ENCODE measurements at places on chromosomes 4 and X.

DNA sequence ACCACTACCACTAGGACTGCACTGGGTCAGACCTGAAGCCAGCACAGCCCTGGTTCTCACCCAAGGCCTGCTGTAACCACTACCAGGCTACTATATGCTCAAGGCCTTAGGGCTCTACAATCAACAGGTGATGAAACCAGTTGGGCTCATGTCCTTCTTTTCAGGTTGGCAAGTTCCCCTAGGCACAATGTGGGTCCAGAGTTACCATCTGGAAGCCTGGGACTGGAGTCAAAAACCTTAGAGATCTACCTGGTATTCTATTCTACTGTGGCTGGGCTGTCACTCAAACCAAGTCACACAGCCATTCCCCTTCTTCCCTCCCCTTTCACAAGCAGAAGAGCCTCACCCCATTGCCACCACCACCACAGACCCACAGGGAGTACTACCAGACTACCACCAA is 175.6 kb downstream of the RELL1 start:
- no peak for DNase-seq

- no peak for DNase-seq
These were observed 789.0 kb downstream of the TECRL start for GRCh38 chr4:63620271-63620670.

GRCh38 chr4:105145156-105145902 is 1.3 kb upstream of the TET2 start:
- DNase-seq, result no peak

GRCh38 chr4:5891563-5892322 is 1.1 kb downstream of the CRMP1 start:
- no peak for DNase-seq

DNA sequence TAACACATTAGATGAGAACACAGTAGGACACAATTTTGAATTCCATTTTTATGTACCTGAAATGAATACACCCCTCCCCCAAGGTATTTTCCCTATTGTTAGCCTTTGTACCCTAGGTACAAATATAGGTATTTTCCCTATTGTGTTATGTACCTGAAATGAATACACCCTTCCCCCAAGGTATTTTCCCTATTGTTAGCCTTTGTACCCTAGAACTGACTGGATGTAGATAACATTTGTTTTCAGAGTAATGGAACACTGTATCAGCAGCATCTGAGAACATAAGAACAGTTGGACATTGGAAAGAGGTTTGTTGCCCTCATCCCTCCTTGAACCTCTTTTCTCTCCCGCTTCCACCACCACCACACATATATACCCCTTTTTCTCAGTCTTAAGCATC is 37.6 kb downstream of the YIPF6 start:
- no peak for DNase-seq

- DNase-seq, result peak; percentile 84
These were observed 6.4 kb upstream of the ZNF674 start for GRCh38 chrX:46551494-46552128.

- DNase-seq, result no peak
These were observed 225.1 kb downstream of the NR3C2 start for GRCh38 chr4:148216866-148217814.

- DNase-seq, result no peak
These were observed 567.4 kb upstream of the GALNT7 start for GRCh38 chr4:172601195-172601594.

GRCh38 chr4:86414686-86415085 is 54.8 kb upstream of the MAPK10 start:
- no peak for DNase-seq

GRCh38 chrX:150421816-150422215 is 58.7 kb downstream of the MAMLD1 start:
- no peak for DNase-seq

GRCh38 chr4:25580633-25581467 is 74.8 kb upstream of the SLC34A2 start:
- no peak for DNase-seq

DNA sequence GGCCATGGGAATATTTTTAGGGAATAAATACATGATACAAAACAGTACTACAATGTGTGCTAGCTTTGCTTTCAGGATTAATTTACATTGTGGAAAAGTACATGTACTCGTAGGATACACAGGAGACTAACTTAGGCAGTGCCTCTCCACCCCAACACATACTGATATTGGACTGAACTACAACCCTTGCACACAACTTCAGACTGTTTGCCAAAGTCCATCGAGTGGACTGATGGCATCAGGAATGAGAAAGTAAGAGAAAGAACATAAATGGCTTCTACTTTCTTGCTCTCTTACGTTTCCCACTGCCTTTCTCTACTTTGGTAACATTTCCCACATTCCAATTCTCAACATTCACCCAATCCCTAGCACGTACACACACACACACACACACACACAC is 130.1 kb downstream of the RNF150 start:
- no peak for DNase-seq

DNA sequence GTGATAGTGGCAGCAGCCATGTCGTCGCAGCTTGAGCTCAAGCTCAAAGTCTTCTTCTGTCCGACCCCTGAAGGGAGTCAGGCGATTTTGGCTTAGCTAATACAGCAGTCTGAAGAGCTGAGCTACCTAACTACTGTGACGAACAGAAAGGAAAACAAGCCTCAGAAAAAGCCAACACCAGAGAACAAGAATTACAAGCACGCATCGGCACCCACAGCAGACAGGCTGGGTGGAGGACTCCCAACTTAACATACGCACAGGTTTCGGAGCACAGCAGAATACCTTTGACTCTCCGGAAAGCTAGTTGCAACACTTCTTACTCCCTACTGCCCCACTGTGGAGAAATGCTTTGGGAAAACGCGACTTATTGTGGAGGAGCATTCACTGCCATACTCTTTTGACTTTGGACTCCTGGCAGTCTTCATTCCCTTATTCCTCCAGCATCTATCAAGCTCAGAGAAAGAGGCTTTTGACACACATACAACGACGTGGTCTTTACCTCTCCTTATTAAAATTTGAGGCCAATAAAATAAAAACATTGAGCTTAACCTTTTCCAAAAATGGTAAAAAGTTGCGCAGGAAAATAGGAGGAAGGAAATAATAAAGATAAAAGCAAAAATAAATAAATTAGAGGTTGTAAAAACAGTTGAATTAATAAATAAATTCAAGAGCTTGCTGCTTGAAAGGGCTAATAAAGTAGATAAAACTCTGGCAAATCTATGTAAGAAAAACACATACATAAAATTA is 41.3 kb upstream of the GPC3 start:
- peak; percentile 3 for DNase-seq

- peak; percentile 64 for DNase-seq
These were observed 126.1 kb downstream of the INPP4B start for GRCh38 chr4:142719854-142720541.

DNA sequence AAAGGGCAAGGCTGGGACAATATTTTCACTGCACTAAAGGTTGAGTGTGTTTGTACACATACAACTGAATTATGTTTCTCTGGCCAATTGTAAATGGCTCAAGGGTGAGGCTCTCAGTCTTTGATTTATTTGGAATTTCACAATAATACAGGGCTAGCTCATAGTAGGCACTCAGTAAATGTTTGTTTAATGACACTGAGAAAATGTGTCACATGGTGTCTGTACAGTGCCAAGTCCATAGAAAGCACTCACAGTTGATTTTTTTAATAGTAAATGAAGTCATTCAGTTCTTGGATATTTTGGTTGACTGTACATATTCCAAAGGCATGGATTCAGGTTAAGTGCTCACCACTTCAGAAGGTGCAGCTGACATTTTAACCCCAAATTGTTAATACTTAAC is 176.4 kb downstream of the IL1RAPL2 start:
- no peak for DNase-seq

DNA sequence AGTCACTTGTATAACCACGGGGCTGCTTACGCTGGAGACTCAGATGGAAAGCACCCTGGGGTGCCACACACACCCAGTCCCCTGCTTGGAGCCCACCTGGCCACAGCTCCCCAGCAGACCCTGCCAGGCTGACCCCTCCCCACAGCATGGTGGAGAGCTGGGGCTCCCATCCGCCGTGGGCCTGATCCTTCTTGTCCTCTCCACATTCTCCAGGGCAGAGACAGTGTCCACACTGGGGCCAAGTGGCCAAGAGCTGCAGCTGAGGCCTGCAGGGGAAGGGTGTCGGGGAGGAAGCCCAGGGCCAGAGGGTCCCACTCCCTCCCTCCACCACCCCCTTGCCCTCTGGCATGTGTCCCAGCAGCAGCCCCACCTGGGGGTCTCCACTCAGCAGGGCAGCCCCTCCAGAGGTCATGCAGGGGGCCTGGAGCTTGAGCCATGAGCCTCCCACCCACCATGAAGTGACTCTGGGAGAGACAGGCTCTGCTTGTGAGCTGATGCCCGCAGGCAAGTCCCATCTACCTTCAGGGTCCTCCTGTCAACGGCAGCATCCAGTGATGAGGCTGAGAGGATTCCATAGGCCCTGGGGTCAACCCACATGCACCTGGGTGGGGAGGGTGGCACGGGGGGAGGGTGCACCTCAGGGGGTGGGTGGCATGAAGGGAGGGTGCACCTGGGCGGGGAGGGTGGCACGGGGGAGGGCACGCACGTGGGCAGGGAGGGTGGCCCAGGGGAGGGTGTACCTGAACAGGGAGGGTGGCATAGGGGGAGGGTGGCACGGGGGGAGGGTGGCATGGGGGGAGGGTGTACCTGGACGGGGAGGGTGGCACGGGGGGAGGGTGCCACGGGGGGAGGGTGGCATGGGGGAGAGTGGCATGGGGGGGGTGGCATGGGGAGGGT is 56.4 kb downstream of the FAM53A start:
- no peak for DNase-seq

GRCh38 chr4:48858130-48858529 is 27.2 kb downstream of the OCIAD1 start:
- no peak for DNase-seq

DNA sequence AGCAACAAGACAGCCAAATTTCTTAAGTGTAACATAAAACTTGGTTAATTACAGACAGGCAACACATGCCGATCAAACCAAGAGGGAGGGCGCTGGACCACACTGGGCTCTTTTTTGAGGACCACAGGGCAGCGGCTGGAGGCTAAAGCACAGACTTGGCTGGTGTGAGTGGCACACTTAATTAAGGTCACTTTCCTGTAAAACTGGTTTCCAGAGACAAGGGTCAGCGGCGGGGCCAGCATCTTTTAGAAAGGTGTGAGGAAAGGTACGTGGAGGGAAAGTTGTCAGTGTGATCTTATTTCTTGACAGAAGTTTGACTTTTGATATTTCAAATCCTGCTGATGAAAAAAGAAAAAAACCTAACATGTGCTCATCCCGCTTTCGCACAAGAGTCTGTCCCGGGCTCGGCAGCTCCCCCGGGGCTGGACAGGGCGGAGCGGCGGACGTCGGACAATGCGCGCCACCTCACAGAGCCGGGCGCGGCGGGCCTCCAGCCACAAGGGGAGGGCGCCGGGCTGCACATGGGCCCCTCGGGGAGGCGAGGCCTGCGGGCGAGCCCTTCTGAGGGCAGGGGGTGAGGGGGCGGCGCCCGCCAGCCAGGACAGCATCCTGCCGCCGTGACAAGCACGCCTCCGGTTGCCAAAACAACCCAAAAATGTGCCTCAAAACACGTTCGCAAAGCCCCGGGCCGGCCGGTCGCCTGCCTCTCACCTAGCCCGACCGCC is 660 bp upstream of the HSPA4L start:
- no peak for DNase-seq

DNA sequence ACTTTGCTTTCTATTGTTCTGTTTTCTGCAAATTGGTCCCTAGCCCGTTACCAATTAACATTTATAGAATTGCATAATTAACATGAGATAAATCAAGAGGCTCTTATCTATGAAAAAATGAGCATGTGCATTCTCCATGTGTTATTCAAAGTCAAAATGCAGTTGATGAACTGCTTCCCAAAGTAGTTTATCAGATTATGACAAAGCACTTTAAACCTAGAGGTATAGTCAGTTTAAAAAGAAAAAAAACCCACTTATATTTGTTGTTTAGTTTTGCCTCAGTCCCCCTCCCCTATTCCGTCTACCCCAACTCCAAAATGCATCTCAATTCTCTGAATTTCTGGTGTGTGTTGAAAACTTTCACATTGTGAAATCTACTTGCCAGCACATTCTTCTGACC is 119.5 kb downstream of the ATXN3L start:
- DNase-seq, result no peak

DNA sequence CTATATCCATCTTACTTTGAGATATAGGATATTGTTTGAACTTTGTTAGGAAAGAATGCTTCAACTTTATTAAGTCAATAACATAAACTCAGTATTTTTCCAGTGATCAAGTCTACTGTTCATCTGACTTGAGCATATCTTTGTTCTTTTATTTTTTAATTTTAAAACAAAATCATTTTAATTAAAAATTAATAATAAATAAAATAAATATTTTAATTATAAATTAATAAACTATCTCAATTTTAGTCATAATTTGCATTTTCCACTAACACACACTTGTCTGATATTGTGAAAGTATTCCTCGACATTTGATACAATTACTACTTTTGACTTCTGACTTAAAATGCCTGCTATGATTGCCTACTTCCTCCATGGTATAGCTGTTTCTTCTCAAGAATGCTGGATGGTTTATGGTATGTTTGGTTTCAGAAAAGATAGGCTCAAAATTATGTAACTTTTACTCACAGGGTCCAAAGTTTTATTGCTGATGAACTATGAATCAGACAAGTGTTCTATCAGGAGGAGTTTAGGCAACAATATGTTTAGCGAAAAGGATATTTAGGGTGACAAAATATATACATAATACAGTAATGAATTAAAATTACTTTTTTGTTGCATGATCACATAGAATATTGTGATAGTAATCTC is 1132.3 kb upstream of the PCDH10 start:
- DNase-seq, result no peak

DNA sequence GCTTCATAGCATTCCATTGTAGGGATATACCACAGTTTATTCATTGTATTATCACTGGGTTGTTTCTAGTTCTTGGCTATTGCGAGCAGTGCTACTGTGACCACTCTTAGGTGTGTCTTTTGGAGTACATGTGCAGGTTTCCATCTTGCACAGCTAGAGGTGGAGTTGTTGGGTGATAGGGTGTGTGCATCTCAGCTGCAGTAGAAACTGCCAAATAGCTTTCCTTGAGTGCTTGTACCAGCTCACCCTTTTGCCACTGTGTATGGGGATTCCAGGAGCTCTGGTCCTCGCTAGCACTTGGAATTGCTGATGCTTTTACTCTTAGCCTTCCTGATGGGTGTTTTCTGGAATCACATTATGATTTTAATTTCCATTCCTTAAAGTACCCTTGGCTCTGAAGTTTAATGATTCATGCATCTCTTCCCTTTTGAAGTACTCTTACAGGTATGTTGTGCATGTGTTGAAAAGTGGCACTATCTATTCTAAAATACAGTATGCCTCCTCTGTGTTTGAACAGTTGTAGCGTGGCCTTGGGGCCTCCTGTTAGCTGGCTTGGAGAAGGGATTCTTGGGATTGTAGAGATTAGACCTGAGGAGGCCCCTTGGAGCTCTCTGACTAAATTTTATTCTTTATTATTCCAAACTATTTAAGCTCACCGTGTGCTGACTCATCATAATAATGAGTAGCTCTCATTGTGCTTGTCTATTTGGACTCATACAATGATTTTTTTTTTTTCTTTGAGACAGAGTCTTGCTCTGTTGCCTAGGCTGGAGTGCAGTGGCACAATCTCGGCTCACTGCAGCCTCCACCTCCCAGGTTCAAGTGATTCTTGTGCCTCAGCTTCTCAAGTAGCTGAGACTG is 38.4 kb downstream of the HTT start:
- DNase-seq, result no peak

- DNase-seq, result no peak
These were observed 27.0 kb downstream of the ARHGEF9 start for GRCh38 chrX:63758011-63758410.
